ENCODE measurements at places on chromosomes 5 and 9. TPM values are rescaled to one million over a fixed set of nuclear protein-coding genes. Genes with fewer than 3 reads are reported as not detected.

The TAL2 gene
- not detected for total RNA-seq

GRCh38 chr9:16262477-16263261 lies 607.8 kb downstream of the BNC2 start:
- no peak for DNase-seq

DNA sequence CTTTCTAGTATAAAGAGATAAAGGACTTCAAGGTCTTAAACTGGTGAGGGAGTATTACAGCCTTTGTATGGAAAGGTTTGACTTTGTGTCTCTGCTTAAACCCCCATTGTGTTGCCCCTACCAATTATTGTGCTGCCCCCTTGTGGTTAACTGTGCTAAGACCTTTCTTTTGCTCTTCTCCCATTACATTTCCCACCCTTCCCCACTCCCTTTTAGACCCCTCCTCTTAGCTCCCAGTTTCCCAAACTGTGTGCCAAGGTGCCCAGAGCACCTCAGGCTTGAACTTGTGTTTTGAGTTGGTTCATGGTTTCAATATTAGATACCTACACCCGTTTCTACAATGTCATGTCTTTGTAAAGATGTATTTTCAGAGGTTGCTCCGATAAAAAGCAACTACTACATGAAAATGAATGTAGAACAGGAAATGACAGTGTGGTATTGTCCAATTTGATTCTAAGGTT lies 2.9 kb downstream of the JAK2 start:
- DNase-seq = no peak

The CPLANE1 gene
- 18.1 TPM for total RNA-seq

The SAXO1 gene
- not detected for total RNA-seq
